Retina (tissue), 1 donor: ENCODE measurements at places on chromosomes 3 and 15.

GRCh38 chr3:177694316-177694715 lies 497.0 kb upstream of the TBL1XR1 start:
- no peak for DNase-seq

DNA sequence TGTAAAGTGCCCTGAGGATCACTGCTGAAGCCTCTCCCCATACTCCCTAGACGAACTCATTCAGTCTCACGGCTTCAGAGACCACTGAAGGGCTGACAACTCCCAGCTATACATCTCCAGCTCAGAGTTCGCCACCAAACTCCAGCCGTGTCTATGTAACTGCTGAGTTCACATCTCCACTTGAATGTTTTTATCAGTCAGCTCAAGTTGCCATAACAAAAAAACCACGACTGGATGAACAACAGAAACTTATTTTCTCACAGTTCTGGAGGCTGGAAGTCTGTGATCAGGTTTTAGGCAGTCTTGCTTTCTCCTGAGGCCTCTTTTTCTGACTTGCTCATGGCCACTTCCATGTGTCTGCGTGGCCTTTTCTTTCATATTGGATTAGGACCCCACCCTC lies 223.0 kb upstream of the LRRFIP2 start:
- DNase-seq, result no peak

DNA sequence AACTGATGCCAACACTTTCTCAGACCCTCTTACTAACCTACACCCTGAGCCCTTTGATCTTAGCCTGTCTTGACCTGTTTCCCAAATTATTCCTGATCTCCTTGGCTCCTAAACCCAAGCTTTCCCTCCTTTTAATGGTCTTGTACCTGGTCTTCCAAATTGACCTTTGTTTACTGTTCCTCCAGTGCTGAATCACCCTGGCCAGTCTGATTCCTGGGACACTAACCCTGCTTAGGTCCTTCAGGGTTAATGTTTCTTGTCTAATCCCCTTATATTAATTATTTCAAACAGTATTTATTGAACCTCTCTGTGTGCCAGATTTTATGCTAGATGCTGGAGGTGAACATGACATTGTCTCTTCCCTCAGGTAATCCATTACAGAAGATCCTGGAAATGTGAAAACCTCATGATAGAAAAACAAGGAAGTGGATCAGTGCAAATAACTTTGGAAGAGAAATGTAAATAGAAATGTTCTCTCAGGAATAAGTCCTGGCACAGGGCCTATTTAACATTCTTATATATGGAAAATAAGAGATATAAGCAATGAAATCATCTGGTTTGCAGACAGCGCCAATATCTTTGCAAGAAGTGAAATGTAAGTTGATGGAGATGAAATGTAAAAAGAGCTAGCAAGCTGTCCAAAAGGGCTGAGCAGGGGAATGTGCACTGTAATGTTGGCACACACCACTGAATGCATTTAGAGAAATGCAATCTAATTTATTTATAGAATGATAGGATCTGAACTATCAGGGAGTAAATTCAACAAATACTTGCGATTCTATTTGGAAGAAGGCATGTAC lies 20.7 kb downstream of the HGD start:
- DNase-seq, result no peak

- no peak for DNase-seq
These were observed 14.1 kb downstream of the CMTM6 start for GRCh38 chr3:32488474-32489008.

- DNase-seq, result no peak
These were observed 179.3 kb upstream of the CHRM5 start for GRCh38 chr15:33788906-33789540.

GRCh38 chr3:124298301-124298700 lies 306.4 kb upstream of the ROPN1 start:
- no peak for DNase-seq

DNA sequence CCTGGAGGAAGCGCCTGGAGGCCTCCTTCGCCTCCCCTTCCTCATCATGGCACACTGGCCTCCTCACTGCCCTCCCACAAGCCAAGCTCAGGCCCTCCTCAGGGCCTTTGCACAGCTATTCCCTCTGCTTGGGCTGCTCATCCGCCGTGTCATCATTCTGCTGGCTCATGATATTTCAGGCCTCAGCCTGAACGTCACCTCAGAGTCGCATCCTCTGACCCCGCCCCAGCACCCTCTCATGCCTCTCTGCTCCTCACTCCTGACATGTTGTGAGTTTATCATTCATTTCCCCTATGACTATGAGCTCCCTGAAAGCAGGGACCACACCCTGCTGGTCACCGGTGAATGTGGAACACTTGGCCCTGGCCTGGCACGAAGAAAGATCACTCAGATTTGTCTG lies 20.7 kb upstream of the POC1A start:
- DNase-seq, result no peak

DNA sequence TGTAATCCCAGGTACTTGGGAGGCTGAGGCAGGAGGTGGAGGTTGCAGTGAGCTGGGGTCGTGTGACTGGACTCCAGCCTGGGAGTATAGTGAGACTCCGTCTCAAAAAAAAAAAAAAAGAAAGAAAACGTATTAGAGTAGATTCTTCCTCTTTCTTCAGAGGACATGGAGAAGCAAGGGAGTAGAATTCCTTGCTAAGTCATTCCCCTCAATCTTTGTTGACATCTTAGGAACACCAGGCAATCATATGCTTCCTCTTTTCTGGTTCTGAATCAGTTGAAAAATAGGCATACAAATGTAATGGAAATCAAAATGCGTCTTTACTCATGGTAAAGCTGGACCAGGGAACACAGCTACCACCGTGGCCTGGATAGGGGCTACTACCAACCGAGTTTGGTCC lies 38.3 kb upstream of the ATOSA start:
- DNase-seq, result no peak

DNA sequence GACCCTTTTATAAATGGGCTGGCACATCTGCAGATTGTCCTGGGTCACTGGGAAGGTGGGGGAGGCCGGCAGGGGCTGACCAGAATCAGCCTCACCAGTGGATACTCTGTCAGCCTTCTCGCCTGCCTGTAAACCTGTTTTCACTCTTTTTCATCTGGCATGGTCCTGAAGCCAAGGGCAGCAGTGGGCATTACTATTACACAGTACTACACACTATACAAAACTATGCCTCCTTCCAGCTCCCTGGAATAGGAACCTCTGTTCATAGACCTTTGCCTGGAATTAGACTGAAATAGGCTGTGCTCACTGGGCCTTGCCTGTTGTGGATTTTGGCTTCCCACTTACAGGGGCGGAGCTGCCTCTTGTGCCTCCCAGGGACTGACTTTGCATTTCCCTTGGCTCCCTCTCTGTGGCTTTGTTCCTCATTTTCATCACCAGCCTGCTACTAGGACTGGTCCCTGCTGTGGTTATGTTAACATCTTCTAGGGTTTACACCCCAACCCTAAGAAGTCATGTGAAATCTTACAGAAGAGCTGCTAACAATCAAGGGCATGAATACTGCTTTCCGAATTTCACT lies 120.7 kb downstream of the FNDC3B start:
- DNase-seq, result no peak

DNA sequence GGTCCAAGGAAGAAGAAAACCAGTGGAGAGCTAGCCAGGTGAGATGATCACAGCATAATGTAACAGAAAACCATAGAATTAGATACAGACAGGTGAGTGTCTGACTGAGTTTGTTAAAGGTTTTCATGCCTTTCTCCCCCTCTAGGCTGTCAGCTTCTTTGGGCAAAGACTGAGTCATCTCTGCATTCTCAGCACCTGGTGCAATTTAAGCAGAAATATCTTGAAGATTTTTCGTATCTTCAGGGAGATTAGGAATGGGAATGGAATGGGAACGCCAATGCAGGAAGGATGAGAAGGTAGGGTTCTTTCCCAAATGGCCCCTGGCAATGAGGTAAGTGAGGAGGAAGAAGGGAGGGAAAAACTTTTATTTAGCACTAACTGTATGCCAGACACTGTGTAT lies 122.0 kb upstream of the SLC7A14 start:
- no peak for DNase-seq

- DNase-seq, result no peak
These were observed 22.3 kb downstream of the IL5RA start for GRCh38 chr3:3087716-3088465.

DNA sequence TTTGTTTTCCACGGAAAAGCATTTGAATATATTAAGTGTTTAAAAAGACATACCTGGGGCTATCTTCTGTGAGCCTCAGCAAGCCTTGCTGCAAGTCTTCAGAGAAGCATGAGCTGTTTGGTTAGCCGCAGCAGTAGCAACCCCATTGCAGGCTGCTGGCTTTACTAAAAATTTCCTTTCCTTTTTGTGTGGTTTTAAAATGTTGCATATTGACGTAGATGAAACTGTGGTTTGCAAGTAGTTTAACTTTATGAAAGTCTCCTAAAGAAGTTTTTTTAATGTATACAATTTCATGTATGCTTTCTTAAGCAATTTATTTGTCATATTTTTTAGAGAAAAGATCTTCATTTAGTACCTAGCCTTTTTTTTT lies at the start of gene GPR171:
Gene GPR171 (minus strand): TSS at position 166 of the 370 bp plus-strand sequence. CDS start 3,830 bp downstream, outside the sequence.
- DNase-seq, result no peak

DNA sequence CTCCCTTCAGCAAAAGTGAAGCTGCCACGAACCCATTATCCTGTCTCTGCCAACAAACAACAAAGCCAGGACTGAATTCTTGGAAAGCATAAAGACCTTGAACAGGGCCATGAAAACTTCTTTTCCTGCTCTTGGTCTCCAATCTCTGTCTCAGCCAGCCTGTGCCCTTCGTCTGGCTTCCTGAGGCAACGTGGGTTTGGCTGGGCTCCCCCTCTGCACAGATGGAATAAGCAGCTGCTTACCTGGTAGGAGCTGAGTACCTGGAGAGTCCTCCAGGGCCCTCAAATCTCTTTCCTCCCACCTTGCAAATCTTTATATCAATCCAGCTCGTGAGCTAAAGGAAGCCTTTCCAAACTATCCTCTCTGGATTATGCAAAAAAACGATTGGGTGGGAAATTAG lies 97.6 kb upstream of the PSMD6 start:
- no peak for DNase-seq

- DNase-seq, result no peak
These were observed 9.2 kb upstream of the ATP2B2 start for GRCh38 chr3:10514407-10515069.

DNA sequence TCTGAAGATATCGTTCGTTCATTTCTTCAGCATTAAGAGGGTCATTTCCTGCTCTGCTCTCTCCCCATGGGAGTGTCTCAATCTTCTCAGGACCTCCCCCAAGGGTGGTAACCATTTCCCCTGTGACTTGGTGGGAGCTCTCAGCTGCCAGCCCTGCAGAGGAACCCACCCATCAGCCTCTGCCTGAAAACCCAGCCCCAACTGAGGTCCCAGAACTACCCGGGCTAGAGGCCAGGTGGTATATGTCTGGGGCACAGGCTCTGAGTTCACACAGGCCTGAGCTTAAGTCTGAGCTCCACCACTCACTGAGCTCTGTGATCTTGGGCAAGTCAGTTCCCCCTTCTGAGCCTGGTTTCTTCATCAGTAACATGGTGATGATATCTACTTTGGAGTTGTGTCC lies 10.0 kb upstream of the ATP2B2 start:
- DNase-seq, result no peak

DNA sequence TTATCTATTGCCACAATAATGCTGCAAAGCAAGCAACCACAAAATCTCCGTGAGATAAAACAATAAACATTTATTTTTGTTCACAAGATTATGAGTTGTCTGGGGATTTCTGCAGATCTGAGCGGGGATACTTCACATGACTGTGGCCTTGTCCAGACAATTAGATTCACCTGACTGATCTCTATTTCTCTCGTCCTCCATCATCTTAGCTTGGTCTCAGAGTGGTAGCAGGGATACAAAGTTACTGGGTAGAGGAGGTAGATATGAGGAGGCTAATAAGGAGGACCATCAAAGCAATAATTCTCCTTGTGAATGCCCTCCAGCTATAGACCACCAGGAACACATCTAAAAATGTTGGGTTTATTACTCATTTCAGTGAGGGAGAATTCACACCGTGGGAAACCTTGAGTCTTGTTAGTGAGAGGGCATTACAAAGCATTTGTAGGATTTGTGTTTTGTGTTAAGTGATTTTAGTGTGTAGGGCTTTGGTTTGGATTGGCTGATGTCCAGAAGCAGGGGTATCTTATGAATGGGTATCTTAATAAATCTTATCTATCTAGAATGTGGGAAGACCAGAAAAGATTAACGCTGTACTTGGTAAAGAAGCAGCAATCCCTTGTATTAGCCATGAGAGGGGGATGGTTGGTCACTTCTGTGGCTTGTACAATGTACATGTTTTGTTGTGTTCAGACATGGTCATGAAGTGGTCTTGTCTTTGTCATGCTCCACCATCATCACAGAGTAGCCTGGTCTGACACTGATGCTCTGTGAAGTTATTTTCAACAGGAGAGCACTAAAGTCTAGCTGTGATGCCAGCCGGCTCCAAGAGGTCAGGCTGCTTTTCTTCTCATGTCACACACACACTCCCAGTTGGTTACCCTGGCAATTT lies 287.6 kb upstream of the STT3B start:
- DNase-seq, result no peak

DNA sequence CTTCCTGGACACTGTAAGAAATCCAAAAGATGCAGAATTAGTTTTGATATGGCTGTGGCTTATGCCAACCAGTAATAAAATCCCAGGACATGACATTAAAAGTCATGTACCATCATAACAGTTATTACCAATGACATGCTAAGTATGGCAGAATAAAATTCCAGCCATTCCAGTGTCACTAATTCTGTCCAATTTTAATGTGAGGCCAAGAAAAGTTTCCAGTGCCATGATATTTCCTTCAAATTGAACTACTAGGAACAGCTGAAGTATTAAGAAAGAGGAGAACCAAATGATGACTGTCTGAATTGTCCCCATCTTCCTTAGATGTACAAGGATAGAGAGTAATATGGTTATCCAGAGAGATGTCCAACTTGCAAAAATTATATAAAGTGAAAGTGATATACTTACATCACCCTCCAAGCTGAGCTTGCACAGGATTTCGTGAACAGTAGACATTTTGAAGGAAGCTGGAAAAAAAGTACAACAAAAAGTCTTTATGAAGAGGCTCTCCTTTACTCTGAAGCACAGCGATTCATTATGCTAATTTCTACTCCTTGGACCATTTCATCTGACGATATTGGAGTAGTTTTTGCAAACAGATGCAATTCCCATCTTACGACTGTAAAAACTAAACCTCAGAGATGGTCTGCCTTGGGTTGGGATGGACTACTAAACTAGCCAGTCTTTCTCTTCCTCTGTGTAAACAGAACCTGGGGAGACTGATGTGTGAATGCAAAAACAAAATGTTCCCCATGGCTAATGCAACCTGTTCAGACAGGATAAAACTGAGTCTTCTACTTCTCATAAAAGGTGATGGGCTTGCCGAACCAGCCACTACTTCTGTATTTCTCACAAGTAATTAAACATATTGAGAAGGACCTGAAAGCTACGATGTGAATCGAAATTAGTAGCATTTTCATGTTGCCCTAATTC lies 11.9 kb downstream of the ANXA2 start:
- no peak for DNase-seq

- no peak for DNase-seq
These were observed 150.9 kb downstream of the FBN1 start for GRCh38 chr15:48494631-48495030.

GRCh38 chr3:143167969-143168854 lies 48.6 kb downstream of the CHST2 start:
- no peak for DNase-seq

DNA sequence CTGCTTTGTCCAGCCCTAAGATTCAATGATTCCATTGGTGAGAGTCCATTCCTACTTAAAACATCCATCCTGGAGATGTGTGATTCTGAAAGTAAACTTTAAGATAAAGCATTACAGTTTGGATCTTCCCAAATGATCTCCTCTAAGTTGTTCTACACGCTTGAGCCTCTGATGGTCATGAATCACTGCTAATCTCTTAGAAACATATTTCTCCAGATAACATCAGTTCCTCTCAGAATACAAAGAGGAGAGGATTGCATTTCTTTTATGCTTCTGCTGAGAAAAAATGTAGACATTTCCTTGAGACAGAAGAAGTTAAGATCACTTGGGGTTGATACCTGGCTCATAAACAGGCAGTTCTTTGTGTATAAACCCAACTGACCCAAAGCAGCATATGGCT lies 281.2 kb upstream of the DPH6 start:
- DNase-seq, result no peak
